ENCODE measurements at places on chromosomes 16 and 17.

GRCh38 chr16:52617591-52617990, 70.6 kb upstream of the TOX3 start:
- DNase-seq: no peak

GRCh38 chr17:21213638-21214014, 335 bp downstream of the TMEM11 start:
- peak; percentile 43 for DNase-seq

GRCh38 chr17:9213303-9213640, 192.0 kb downstream of the NTN1 start:
- DNase-seq: no peak

DNA sequence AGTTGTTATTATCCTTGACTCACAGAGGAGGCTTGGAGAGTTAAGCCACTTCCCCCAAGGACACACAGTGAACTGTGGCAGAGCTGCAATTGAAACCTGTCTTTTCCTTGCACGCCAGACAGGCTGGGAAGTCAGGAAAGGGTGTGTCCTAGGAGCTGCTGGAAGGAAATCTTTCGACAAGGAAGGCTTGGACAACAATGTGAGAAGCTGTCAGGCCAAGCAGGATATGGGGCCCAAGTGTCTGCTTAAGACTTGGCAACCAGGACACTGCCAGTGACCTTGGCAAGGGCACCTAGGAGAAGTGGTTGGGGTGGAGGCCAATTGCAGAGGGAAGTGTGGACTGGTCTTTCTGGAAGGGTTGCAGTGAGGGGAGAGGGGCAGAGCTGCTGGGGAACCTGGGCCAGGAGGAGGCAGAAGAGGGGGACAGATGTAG, 2.1 kb upstream of the CAMKK1 start:
- DNase-seq: no peak

DNA sequence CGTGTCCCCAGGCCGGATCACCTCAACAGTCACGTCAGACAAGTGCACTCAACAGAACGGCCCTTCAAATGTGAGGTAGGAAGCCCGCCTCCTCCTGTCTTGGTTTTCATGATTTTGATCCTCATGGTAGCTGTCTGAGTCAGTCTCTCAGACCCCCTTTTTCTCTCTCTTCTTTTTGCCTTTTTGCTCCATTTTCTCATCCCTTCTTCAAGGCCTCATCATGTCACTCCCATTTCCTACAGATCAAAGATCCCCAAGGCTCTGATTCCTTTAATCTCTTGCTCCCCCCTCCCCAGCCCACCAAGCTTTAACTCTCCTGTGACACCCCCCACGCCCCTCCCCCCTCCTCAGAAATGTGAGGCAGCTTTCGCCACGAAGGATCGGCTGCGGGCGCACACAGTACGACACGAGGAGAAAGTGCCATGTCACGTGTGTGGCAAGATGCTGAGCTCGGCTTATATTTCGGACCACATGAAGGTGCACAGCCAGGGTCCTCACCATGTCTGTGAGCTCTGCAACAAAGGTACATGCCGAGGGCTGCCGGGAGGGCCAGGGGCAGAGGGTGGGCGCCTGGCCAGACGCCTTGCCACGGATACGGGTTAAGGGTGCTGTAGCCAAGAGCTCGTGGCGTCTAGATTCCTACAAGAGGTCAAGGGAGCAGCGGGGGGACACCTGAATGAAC, 2.0 kb downstream of the MAZ start:
- DNase-seq: no peak

DNA sequence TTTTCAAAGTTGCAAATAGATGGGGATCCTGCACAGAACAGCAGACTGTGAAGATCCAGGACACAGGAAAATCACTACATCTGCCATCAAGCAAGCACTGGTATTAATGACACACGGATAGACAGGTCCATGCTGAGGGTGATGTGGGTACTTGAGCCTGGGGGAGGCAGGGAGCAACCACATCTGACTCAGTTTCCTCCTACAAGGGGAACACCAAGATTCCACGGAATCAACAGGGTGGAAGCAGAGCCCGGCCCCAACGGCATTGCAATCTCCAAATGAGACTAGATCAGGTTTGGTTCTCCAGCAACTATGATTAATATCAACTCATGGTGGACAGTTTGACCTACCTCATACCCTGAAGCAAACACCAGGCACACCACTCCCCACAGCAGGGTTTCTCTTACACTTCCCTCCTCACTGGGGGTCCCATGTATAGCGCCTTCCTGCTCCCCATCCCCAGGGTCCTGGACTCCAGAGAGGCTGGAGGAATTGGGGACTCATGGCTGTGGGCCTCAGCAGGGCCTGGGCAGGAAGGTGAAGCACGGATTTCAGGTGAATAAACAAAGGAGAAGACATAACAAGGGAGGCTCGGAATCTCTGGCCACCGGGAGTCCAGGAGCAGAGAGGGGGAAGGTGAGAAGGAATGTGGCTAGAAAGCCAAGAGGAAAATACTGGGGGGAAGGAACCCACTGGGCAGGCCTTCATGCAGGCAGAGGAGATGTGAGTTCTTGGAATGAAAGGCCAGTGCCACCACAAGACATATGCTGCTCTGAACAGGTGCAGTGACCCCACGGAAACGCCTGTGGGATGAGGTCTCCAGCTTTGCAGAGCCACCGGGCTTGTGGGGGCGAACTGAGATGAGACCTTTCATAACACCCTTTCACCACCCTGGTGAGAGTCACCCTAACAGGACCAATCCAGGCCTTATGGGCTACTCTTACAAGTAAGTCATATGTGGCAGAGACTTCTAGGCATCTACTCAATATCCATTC, 29.5 kb upstream of the PIK3R6 start:
- DNase-seq: no peak

GRCh38 chr17:72139212-72139611, 18.4 kb downstream of the SOX9 start:
- no peak for DNase-seq

GRCh38 chr17:66687570-66688284, 147.2 kb upstream of the CACNG5 start:
- no peak for DNase-seq

- no peak for DNase-seq
Observed at GRCh38 chr16:12434567-12434966, 369.1 kb downstream of the CPPED1 start.

- DNase-seq: peak; percentile 98
Observed at GRCh38 chr17:78214016-78214705, at the start of gene BIRC5. TSS of gene BIRC5 (plus strand) at chr17:78214253. CDS start at chr17:78214317, 64 bp downstream.

DNA sequence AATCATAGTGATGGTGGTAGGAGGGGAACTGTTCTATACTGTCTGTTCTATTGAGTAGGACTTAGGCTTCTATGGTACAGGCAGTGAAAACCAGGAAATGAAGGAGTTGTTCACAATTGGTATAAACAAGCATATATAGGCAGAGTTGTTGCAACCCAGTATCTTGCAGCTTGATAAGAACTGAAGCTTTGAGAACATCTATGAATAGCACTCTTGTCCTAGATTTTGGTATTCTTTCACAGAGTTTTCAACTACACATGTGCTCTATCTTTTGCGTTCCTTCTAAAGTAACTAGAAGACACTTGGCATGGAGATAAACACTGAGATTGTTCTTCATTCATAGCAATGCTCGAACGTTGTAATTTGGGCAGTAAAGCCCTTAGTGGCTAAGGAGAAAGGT, 91.8 kb downstream of the KCNJ2 start:
- DNase-seq: no peak

DNA sequence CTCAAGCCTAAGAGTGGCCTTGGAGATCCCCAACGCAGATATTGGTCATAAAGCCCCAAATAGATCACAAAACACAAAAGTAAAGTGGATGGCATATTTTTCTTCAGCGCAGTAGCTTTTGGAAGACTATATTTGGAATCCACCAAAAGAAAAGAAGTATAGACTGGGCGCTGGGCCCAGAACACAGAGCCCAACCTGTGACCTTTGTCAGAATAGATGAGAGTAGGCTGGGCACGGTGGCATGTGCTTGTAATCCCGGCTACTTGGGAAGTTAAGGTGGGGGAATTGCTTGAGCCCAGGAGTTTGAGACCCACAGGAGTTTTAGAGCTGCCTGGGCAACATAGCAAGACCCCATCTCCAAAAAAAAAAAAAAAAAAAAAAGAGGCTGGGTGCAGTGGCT, 14.6 kb downstream of the SCIMP start:
- DNase-seq: no peak

DNA sequence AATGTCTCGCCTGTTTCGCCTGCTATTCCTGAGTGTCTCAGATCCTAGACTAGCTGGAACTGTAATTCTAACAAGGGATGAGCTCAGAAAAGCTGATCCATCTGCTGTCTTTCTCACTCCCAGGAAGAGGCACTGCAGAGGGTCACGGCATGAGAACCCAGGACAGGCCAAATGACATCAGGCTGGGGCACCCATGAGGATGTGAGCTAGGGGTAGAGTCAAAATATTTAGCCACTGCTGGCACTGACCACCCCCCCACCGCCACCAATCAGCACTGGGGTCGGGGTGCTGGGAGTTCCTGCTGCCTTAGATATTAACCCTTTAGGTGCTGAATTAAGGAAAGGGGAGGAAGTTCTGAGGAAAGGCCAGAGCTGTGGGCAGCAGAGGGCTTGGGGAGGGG, 112.4 kb downstream of the IRX3 start:
- DNase-seq: no peak

DNA sequence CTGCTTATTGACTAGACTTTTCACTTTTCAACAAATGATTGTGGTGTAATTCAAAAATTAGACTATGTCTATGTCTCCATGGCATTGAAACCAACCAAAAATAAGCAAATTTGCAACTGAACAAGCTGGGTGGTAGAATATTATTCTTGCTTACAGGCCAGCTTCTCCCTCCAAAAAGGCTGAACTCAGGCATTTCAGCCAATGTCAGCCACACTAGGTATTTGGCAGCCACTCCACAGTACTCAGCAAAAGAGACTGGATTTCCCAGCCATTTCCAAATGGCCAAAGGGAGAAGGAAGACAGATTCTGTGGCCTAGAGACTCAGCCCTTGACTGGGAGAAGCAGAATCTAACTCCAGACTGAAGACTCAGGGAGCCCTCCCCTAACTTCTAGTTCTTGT, 121.8 kb upstream of the IRX5 start:
- DNase-seq: no peak

GRCh38 chr17:15381707-15382106, 40.3 kb upstream of the TEKT3 start:
- DNase-seq: no peak

DNA sequence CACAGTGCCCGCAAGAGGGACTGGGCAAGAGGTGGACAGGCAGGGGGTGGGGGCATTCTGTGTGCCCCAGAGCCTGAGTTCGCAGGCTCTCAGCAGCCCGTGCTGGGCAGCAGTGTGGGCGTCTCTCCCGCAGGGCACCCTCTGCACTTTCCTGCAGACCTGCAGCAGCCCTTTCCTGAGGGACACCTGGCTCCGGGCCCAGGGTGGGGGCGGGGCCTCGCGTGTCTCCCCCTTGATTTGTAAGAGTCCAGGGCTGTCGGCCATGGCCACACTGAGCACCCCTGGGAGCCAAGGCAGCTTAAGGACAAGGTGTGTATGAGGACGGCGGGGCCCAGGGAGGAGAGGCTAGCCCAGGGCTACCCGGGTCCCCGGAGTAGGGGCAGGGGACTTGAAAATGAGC, 33.4 kb upstream of the SLC38A10 start:
- no peak for DNase-seq

DNA sequence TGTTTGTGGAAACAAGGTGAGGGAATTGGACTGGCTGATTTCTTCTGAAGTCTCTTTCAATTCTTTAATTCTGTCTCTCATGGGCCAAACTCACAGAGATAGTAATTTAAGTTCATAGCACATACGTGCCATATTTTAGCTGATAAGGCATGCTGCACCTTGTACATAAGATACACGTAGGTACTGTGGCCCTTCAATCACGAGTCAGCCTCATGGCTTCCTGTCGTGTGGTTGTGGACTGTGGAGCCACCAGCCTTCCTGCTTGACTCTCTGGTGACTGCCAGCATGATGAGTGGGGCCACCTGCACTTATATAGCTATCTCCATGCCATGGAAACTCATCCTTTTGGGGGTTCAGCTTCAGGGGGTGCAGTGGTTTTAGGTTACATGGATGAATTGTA, 25.1 kb downstream of the KSR1 start:
- no peak for DNase-seq

DNA sequence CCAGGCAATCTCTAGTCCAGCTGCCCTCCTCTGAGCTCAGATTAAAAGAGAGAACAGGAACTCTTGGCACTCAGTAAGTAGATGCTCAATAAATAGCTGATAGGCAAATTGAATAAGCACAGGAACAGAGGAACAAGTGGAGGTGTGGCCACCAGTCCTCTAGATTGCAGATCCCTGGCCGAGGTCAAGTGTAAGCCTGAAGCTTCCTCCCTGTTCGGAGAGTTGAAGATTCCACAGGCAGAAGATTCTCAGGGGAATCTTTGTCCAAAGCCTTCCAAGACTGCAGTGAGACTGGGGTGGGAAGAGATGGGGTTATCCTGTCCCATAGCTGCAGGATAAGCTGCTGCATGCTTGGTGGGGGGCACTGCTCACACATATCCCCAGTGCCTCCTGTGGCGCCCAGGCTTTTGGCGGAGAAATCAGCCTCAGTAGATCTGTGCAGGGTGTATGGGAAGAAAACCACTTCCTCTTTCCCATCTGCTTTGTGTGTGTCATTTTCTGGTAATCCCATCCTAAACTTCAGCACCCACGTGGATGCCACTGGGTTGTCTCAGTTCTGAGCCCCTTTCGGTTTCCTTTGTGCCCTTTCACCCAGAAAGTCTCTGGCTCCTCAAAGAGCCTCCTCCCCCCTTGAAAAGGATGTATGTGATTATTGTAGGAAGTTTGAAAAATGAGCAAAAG, 12.1 kb downstream of the CD300A start:
- DNase-seq: no peak

- no peak for DNase-seq
Observed at GRCh38 chr16:66006485-66006884, 360.0 kb upstream of the CDH5 start.

GRCh38 chr16:83211711-83212110, 584.9 kb downstream of the CDH13 start:
- DNase-seq: no peak

GRCh38 chr17:44130693-44131349, 7.4 kb upstream of the HDAC5 start:
- no peak for DNase-seq

All from HEK293T (cell line).